Stimulated activated CD8-positive, alpha-beta memory T cell treated with anti-CD3 and anti-CD28 coated beads, Interleukin-7, amount 100 ng/mL, for 1 hour (primary cell): ENCODE measurements at places on chromosomes 2 and 18.

DNA sequence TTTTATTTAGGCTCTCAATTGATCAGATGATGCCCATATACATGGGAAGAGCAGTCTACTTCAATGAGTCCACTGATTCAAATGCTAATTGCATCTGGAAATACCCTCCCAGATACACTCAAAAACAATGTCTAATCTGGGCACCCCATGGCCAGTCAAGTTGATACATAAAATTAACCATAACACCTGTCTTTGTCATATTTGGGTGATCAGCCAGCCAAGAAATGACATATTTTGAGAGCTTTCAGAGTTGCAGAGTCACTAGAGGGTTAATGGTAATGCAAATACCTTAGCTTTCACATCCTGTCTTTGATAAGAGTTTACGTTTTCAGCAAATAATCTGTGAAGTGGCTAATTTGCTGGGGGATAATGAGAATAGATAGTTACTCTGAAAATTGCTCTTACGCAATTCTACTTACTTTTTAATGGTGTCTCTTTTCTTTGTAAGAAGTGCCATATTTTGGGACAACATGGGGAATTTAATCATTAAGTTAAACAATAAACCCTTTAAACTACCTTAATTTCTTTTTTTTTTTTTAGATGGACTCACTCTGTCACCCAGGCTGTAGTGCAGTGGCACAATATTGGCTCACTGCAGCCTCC, 49.1 kb downstream of the CCDC195 start:
- DNase-seq, result no peak

DNA sequence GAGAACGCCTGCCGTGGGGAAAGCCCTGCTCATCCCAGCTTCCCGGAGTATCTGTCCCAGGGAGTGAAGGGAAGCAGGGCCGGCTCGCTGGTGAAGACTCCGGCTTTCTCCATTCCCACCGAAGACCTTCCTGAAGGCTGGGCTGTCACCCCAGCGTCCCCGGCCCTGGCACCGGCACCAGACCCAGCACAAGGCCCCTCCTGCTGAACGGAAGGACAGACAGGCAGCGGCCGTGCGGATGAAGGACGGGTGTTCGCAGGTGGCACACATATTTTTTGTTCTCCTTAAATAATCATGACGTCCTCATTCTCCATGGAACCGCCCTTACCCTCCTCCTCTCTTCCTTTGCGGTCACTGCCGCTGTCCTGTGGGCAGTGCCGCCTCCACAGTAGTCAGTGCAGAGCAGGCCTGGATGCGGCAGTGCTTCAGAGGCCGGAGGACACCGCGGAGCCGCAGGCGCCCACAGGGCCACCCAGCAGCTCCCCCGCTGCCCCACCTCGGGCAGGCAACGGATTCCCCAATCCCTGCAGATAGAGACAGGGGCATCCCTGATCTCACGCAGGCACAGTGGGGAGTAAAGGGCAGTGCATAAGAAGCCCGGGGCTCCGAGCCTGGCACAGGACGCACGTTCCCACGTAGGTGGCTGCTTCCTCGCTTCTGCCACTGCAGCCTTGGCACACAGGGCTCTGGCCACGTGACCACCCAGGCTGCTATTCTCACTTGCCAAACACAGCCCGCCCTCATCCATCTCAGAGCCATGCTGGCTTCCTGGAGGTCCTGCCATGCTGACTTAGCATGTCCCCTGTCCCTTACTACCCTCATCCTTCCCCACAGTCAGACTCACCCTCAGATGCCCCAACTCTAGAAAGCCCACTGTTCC, 229.7 kb downstream of the EIPR1 start:
- DNase-seq, result no peak

GRCh38 chr2:143329288-143329687, 200.1 kb downstream of the ARHGAP15 start:
- DNase-seq, result no peak

- no peak for DNase-seq
Measured at GRCh38 chr2:26590508-26590907, 50.7 kb downstream of the CIB4 start.

GRCh38 chr2:120566331-120567035, 169.2 kb upstream of the GLI2 start:
- no peak for DNase-seq

DNA sequence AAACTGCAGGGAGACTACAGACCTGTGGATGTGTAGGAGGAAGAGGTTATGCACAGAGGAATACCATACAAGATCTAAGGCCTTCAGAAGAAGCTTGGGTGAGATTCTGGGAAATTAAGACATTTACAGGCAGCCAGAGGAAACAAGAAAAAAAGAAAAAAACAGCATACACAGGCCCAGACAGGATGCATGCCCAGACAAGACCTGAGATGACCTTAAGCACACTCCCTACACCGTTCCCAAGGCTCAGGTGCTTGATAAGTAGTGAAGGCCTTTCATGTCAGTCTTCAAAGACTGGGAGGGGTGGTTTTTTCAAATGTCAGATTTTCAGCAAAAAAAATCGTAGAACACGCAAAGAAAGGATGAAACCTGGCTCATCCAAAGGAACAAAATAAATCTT, 83.0 kb downstream of the CCDC138 start:
- no peak for DNase-seq

DNA sequence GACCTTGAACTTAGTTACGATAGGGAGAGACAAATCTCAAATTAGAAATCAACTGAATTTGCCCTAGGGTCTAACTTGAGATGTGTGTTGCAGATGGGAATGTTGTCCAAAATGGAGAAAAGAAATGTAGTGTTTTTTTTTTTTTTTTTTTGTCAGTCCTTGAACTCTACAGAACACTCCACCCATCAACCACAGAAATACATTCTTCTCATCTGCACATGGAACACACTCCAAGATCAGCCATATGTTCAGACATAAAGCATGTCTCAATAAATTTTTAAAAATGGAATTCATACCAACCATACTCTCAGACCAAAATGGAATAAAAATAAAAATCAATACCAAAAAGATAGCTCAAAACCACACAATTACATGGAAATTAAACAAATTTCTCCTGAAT, 526.5 kb downstream of the FBXO15 start:
- DNase-seq, result no peak

GRCh38 chr18:10949655-10950054, 199.7 kb downstream of the PIEZO2 start:
- no peak for DNase-seq

GRCh38 chr2:79876430-79876829, 363.6 kb downstream of the CTNNA2 start:
- no peak for DNase-seq

GRCh38 chr2:181231886-181232621, 225.1 kb upstream of the ITGA4 start:
- no peak for DNase-seq

DNA sequence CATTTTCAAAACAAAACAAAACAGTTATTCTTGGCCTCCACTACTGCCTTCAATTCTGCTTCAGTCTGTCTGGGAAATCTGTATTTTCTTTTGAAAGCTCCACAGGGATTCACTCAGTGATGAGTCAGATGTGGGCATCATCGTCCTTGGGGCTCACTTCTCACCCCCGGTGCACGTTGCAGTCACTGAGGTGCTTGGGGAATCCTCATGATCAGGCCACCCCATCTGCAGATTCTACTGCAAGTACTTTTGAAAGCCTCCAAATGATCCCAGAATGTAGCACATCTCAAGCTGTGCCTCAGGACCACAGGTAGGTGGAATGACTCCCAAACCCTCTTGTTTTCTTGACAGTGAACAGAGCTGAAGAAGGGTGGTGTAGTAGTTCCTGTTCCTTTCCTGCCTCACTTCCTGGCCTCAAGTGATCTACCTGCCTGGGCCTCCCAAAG, 34.3 kb downstream of the LPIN2 start:
- no peak for DNase-seq

GRCh38 chr2:173086518-173087213, 11.0 kb downstream of the MAP3K20 start:
- no peak for DNase-seq

DNA sequence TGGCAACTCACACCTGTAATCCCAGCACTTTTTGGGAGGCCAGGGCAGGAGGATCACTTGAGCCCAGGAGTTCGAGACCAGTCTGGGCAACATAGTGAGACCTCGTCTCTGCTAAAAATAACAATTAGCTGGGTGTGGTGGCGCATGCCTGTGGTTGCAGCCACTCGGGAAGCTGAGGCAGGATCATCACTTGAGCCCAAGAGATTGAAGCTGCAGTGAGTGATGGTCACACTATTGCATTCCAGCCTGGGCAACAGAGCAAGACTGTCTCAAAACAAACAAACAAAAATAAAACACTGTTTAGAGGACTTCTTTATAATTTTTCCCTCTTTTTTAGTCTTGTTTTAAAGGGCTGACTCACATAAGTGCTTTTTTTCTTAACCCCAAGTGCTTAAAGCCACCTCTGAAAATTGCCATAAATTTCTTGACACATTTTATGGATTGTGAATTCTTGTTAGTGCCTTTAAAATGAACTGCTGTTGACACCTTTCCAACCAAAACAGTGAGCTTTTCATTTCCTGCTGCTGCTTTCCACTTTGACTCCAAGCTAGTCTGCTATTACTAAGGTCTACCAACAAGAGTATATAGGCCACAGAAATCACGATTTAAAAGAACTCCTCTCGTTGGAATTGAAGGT, 41.7 kb downstream of the CYP20A1 start:
- no peak for DNase-seq

GRCh38 chr2:54609647-54610046, 113.8 kb upstream of the EML6 start:
- DNase-seq, result no peak

- DNase-seq, result no peak
Measured at GRCh38 chr2:67702937-67703336, 305.8 kb downstream of the ETAA1 start.

DNA sequence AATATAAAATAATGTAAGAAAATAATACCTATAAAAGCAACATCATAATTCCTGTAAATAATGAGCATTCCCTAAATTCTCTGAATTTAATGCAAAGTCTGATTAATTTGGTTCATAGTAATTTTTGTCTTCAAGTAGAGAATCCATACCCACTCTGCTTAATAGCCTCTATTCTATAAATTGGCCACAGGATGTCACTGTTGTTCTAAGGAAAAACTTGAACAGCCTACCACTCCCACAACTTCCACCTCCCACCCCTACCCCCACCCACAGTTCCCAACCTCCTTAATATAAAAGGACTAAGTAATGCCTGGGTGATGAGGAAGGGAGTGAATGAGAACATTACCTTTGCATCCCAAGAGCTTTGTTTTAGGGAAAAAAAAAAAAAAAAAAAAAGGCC, 27.2 kb upstream of the BBS5 start:
- no peak for DNase-seq

GRCh38 chr2:233992513-233993217, 57.8 kb upstream of the SPP2 start:
- no peak for DNase-seq

GRCh38 chr2:10661846-10662245, 27.9 kb downstream of the NOL10 start:
- DNase-seq, result no peak

DNA sequence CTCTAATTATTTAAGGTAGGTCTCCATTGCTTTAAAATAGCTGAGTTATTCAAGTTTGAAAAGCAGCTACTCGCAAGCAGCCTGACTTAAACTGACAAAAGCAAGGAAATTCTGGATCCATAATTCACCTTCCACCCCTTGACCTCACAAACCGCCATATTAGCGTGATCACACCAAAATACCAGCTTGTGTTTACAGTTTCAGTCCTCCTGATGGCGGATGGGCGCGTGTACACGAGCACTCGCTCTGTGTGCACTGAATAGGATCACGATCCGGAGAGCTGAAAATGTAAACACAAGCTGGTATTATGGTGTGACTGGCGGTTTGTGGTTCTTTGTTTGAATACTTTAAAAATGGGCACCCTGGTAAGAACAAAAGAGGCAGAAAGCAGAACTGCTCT, 42.4 kb upstream of the PSMD14 start:
- no peak for DNase-seq

- DNase-seq, result no peak
Measured at GRCh38 chr2:156464106-156464505, 27.9 kb downstream of the GPD2 start.

- DNase-seq, result no peak
Measured at GRCh38 chr2:190524928-190525327, 9.6 kb downstream of the NEMP2 start.

GRCh38 chr2:25337276-25337675, 4.4 kb downstream of the DNMT3A start:
- DNase-seq, result no peak

GRCh38 chr2:134549104-134549503, 169.7 kb downstream of the TMEM163 start:
- no peak for DNase-seq

DNA sequence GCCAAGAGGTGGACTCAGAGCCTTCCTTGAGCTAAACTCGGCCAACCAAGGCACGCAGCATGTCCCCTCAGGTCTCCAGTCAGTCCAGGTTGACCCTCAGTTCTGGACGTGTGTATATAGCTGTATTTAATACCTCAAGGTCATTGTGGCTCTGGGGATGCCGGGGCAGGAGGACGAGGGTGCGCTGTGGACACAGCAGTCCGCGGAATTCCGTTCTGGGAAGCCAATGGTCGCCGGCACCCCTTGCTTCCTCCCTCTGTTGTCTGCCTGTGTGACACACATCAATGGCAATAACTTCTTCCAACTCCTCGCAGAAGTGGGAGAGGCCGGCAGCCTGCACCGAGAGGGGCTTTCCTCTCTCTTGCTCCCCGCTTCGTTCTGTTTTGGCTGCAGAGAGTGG, 27.7 kb downstream of the LBH start:
- no peak for DNase-seq
